Motor neuron (in vitro differentiated cells): ENCODE measurements at places on chromosomes 4 and X.

GRCh38 chrX:153999359-154000037 is 20.2 kb downstream of the IRAK1 start:
- ATAC-seq = no peak

- peak; percentile 63 for ATAC-seq
Observed at GRCh38 chr4:77358315-77358928, 201.4 kb downstream of the CCNG2 start.

- peak; percentile 68 for ATAC-seq
Observed at GRCh38 chr4:61200187-61200915, at the start of gene ADGRL3. Gene ADGRL3 (plus strand): TSS chr4:61200326.

GRCh38 chr4:84862064-84862463 is 104.4 kb downstream of the WDFY3 start:
- ATAC-seq = no peak

DNA sequence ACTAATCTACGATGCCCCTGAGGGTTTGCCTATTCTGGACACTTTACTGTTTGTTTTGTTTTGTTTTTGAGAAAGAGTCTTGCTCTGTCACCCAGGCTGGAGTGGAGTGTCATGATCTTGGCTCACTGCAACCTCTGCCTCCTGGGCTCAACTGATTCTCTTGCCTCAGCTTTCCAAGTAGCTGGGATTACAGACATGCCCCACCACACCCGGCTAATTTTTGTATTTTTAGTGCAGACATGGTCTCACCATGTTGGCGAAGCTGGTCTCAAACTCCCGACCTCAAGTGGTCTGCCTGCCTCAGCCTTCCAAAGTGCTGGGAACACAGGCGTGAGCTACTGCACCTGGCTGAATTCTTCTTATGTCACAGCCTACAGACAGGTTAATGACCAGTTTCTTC is 70.7 kb downstream of the MFAP3L start:
- ATAC-seq = no peak

GRCh38 chr4:82809619-82810018 is 11.0 kb upstream of the SCD5 start:
- ATAC-seq = no peak

- ATAC-seq = peak; percentile 58
Observed at GRCh38 chr4:150681063-150681462, 99.1 kb downstream of the MAB21L2 start.

- ATAC-seq = no peak
Observed at GRCh38 chr4:93981594-93981993, 153.0 kb downstream of the ATOH1 start.

- ATAC-seq = peak; percentile 10
Observed at GRCh38 chr4:176377780-176378179, 58.0 kb downstream of the SPCS3 start.

- no peak for ATAC-seq
Observed at GRCh38 chrX:23754664-23755063, 11.6 kb upstream of the ACOT9 start.

DNA sequence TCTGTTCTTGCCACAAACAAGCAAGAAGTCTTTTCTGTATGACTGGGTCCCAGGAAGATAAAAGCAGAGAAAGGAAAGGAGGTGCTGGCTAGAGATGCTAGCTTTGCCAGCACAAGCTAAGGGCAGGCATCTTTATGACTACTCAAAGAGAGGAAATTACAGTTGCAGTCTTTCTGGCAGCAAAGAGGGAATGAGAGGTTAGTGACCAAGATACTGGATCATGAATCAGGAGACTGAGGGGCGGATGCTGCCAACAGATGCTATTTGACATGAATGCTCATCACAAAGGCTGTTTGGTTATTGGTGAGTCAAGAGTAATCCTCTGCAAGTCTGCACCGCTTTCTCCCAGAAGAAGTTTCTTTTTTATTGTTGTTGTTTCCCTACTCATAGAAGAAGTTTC is 5.5 kb upstream of the XIAP start:
- ATAC-seq = no peak
